ENCODE measurements at places on chromosomes 5 and 9. TPM values are rescaled to one million over a fixed set of nuclear protein-coding genes. Genes with fewer than 3 reads are reported as not detected.

GRCh38 chr5:123157791-123158581 lies 68.9 kb downstream of the PRDM6 start:
- H3K4me3 ChIP-seq, result no peak overlapping the region
- no peaks in the 10 kb centered on the region for H3K4me1 ChIP-seq
- no peaks in the 10 kb centered on the region for H3K27me3 ChIP-seq
- no peak for DNase-seq
- H3K36me3 ChIP-seq, result no peaks in the 10 kb centered on the region

GRCh38 chr5:145316282-145316681 lies 518.9 kb downstream of the PRELID2 start:
- no peak for DNase-seq
- no peak overlapping the region for H3K27ac ChIP-seq
- H3K27me3 ChIP-seq, result no peaks in the 10 kb centered on the region
- no peaks in the 10 kb centered on the region for H3K36me3 ChIP-seq

SH2D3C gene
- 4.7 TPM for total RNA-seq

TMEM245 gene
- 59.6 TPM for total RNA-seq

FIBCD1 gene
- total RNA-seq, result not detected

DNA sequence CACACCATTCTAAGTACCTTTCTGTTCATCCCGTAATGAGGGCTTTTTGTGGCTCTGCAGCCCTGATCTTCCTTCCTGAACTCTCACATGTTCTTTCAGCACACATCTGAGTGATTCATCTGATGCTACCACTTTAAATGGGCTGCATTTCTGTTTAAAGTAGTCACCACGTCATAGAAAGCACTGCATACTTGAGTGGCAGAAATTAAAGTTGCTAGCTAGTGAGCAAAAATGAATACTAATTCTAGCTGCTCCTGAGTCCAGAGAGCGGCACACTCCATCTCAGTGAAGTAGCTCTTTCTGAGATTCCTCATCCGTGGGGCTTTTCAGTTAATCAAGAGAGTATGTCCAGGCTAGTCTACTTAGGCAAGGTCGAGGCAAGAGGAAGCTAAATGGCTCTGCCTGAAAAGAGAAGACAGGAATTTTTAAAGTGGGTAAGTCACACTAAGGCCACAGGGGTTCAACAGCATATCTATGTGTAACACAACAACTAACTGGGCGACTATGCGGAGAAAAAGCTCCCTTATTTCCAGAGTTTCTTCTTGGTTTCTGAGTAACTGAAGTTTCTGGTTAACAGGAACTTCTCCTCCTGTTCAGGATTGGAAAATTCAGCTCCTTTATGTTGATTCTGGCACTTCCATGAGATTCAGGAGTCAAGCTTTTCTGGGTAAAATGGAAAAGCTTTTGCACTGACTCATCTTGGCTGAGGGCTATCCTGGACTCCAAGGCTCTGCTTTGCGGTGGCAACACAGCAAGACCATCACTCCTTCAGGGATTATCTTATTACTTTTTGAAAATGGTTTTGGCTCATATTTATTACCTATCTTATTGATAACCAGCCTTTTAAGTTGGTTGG lies 109.5 kb downstream of the TAF11L14 start:
- no peak overlapping the region for H3K27ac ChIP-seq
- no peak overlapping the region for H3K4me3 ChIP-seq
- H3K36me3 ChIP-seq, result no peaks in the 10 kb centered on the region
- no peak for DNase-seq
- H3K4me1 ChIP-seq, result no peaks in the 10 kb centered on the region

- H3K4me3 ChIP-seq, result no peak overlapping the region
- H3K36me3 ChIP-seq, result no peaks in the 10 kb centered on the region
- no peak for DNase-seq
- H3K27me3 ChIP-seq, result no peaks in the 10 kb centered on the region
- H3K4me1 ChIP-seq, result no peaks in the 10 kb centered on the region
These were observed 130.9 kb upstream of the NUDT12 start for GRCh38 chr5:103693517-103693916.

GRCh38 chr9:115220319-115221005 lies 102.5 kb upstream of the TNC start:
- H3K4me3 ChIP-seq, result no peak overlapping the region
- H3K4me1 ChIP-seq, result no peaks in the 10 kb centered on the region
- H3K27me3 ChIP-seq, result no peaks in the 10 kb centered on the region
- no peak overlapping the region for H3K27ac ChIP-seq
- no peak for DNase-seq
- H3K36me3 ChIP-seq, result no peaks in the 10 kb centered on the region

FCN2 gene
- not detected for total RNA-seq

BTNL3 gene
- not detected for total RNA-seq

DNA sequence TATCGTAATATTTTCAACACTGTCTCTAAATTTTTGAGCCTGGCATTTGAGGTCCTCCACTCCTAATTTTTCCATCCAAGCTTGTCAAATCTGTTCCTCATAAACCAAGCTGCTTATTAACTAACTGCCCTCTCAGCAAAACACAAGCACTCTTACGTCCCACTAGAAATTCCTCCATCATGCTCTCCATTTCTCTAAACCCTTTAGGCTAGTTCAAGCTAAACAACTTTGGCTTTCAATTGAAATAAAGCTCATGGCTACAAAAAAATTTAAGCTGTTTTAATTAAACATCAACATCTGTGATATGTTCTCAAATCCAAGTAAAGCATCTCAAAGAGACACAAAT lies 45.7 kb downstream of the RNF145 start:
- no peak for DNase-seq
- H3K27ac ChIP-seq, result no peak overlapping the region
- H3K4me3 ChIP-seq, result no peak overlapping the region
- no peaks in the 10 kb centered on the region for H3K4me1 ChIP-seq
- no peaks in the 10 kb centered on the region for H3K27me3 ChIP-seq
- peaks cover 22% of the 10 kb centered on the region for H3K36me3 ChIP-seq

- no peak overlapping the region for H3K4me3 ChIP-seq
- no peak overlapping the region for H3K27ac ChIP-seq
- H3K27me3 ChIP-seq, result no peaks in the 10 kb centered on the region
- peaks cover 6% of the 10 kb centered on the region for H3K4me1 ChIP-seq
These were observed 26.1 kb downstream of the HMGCR start for GRCh38 chr5:75363111-75363510.

LCN15 gene
- not detected for total RNA-seq

TRIM52 gene
- total RNA-seq, result 4.0 TPM

DNA sequence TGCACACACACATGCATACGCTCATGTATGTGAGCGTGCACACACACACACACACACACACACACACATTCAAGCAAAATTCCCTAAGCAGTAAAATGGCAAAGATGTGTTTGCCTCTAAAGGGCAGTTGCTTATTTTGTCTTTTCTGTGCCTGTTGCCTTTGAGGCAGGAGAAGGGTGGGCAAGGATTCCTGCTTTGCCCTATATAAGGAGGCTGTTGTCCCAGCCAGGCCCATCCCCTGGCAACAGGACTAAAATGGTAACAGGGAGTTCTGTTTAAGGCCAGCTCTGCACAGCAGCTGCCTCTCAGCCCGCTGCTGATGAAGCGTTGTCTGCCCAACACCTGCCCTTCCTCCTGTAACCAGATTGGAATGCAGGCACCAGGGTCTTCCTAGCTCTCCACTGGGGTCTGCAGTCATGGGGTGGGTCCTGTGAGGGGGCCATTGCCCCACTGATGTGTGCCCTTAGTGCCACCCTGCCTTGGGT lies 64.4 kb downstream of the PPARGC1B start:
- H3K36me3 ChIP-seq, result no peaks in the 10 kb centered on the region
- peaks cover 73% of the 10 kb centered on the region for H3K4me1 ChIP-seq
- H3K27me3 ChIP-seq, result no peaks in the 10 kb centered on the region
- H3K27ac ChIP-seq, result peak overlapping the region; percentile 94
- H3K4me3 ChIP-seq, result no peak overlapping the region

- H3K4me3 ChIP-seq, result no peak overlapping the region
- no peak overlapping the region for H3K27ac ChIP-seq
- H3K36me3 ChIP-seq, result no peaks in the 10 kb centered on the region
- no peak for DNase-seq
- no peaks in the 10 kb centered on the region for H3K27me3 ChIP-seq
These were observed 52.3 kb upstream of the MTAP start for GRCh38 chr9:21750021-21750735.

DNA sequence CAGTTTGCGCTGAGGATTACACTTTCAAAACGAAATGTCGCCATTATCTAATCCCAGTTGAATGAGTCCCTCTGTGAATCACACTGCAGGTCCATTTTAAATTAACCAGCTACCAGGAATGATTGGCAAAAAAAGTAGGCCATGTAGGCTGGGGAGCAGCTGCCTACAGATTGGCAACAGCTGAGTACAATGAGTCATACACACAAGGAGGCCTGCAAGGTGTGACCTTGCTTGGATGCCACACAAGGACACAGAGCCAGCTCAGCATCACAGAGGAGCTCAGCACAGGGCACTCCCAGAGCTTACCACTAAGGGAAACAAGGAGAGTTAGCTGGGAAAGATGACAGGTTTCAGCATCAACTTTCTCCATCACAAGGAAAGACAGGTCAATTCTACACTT lies 12.9 kb downstream of the HAVCR1 start:
- H3K4me1 ChIP-seq, result no peaks in the 10 kb centered on the region
- no peak overlapping the region for H3K4me3 ChIP-seq
- no peaks in the 10 kb centered on the region for H3K36me3 ChIP-seq
- H3K27ac ChIP-seq, result no peak overlapping the region

GRCh38 chr5:33160871-33161270 lies 279.9 kb upstream of the TARS1 start:
- no peaks in the 10 kb centered on the region for H3K36me3 ChIP-seq
- H3K4me1 ChIP-seq, result no peaks in the 10 kb centered on the region
- no peaks in the 10 kb centered on the region for H3K27me3 ChIP-seq
- no peak overlapping the region for H3K27ac ChIP-seq
- H3K4me3 ChIP-seq, result no peak overlapping the region

SHOC1 gene
- not detected for total RNA-seq

PCDHGA10 gene
- total RNA-seq, result 0.80 TPM
